ENCODE measurements at places on chromosomes 2 and 18.

GRCh38 chr2:205500065-205500464 lies 182.2 kb upstream of the NRP2 start:
- no peak for DNase-seq

GRCh38 chr2:218471036-218471435 lies 52.1 kb downstream of the VIL1 start:
- no peak for DNase-seq

DNA sequence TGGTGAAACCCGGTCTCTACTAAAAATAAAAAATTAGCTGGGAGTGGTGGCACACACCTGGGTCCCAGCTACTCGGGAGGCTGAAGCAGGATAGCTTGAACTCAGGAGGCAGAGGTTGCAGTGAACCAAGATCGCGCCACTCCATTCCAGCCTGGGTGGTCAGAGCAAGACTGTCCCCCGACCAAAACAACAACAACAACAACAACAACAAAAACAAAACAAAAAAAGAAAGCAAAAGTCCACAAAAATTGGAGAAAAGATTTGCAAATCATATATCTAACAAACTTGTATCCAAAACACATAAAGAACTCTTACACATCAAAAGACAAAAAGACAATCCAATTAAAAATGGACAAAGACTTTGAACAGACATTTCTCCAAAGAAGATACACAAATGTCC lies 10.4 kb downstream of the PPM1G start:
- no peak for DNase-seq

- no peak for DNase-seq
Measured at GRCh38 chr18:57819119-57819518, 16.0 kb upstream of the ATP8B1 start.

GRCh38 chr2:120571015-120571728 lies 164.5 kb upstream of the GLI2 start:
- no peak for DNase-seq

- no peak for DNase-seq
Measured at GRCh38 chr2:3630631-3631030, 27.4 kb upstream of the ALLC start.

DNA sequence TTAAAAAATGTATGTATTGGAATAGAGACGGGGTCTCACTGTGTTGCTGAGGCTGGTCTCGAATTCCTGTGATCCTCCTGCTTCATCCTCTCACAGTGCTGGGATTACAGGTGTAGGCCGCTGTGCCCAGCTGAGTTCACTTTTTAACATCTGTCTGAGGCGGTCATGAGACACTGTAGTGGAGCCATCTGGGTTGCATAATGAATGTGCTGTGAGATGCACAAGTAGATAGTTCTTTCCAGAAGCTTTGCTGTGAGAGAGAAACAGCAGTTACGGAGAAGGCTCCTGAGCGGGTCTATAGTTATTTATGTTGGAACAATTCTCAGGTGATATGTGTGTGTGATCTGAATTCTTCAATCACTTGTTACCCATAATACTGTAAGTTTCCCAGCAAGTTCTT lies 3.1 kb downstream of the RMC1 start:
- DNase-seq = no peak

GRCh38 chr2:190582736-190583506 lies 48.4 kb upstream of the NEMP2 start:
- DNase-seq = no peak

GRCh38 chr2:27378096-27378808 lies 2.3 kb downstream of the ZNF513 start:
- DNase-seq = no peak
